ENCODE measurements at places on chromosomes 1 and 21.

DNA sequence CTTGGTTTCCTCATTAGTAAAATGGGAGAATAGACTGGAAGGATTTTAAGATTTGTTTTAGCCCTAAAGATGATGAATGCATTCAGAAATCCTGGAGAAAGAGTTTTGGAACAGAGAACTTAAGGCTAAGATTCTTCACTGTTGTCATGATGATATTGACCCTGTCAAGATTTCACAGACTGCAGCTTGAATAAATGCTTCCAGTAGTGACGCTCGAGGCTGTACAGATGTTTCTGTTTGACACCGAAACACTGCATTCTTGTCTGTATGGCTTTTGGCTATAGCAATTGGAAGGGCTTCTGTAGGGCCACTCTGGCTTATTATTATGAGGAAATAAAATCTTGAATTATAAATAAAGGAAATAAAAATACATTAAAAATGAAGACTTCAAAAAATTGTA is 25.7 kb downstream of the SIM2 start:
- no peak for DNase-seq

DNA sequence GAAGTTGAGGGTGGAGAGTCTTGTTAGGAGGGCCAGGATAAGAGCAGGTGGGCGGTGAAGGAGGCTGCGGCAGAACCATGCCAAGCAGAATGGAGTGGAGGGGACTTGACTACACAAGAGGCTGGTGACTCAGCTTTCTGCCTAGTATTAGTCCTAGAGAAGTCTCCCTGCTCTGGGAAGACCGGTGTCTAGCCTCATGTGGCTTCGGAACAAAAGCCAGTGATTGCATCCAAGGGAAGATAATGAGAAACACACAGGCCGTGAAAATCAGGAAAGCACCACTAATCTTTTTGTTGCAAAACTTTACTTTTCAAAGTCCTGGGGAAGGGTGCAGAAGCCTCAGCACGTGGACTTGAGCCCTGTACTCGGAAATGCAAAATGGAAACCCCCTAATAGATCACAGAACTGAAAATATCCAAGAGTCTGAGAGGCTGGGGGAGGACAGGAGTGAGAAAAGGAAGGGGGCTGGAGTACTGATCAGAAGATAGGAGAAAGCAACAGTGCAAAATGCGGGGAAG is 31.4 kb downstream of the DDR2 start:
- DNase-seq = no peak

DNA sequence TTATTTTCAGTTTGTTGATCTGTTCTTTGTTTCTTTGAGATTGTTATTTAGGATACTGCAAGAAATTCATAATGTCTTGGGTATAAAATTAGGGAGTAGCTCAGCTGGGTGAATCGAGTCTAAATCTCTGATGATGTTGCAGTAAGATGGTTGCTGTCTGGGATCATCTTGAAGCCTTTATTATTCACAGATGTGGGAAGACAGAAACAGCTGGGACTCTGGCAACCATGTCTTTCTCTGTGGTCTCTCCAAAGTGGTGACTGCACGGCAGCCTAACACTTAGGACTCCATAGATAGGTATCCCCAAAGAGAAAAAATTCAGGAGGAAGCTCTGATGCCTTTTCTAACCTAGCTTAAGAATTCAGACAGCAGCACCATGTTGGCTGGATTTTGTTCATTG is 52.7 kb downstream of the RAP1A start:
- no peak for DNase-seq

GRCh38 chr21:45288441-45288841 is 746 bp upstream of the POFUT2 start:
- no peak for DNase-seq

DNA sequence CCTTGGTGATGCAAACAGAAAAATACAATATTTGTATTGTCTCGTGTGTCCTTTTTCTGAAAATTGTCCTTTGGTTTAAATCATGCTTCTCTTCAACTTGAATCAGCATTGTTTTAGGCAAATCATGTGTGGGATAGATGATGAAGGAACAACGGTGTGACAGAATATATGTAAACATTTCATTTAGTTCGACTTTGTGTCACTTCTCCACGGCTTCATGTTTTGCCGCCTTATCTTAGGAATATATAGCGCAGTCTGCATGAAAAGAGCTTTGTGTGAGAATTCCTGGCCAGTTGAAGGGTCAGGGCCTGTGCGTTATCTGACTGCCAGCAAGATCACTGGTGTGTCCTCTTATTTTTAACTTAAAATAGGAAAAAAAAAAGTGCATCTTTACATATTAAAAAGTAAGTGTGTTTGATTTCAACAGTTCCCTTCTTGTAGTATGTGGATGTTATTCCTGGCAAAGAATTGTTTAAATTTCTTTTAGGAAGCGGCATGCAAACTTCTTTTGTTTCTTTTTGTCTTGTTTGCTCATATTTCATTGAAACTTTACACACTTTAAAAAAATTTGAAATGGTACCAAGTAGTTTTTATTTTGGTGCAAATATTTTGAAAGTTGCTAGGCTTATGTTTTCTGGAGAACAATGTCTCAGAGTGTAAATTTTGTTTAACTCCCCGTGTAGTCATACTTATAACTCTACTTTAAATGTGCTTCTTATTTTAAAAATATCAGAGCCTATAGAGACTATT is 465.2 kb downstream of the USP25 start:
- DNase-seq = no peak

GRCh38 chr1:177082855-177083693 is 81.4 kb downstream of the ASTN1 start:
- DNase-seq = no peak

GRCh38 chr1:245588116-245588639 is 433.4 kb downstream of the KIF26B start:
- DNase-seq = no peak

- no peak for DNase-seq
These were observed 170.6 kb downstream of the NPHP4 start for GRCh38 chr1:5821540-5822176.

DNA sequence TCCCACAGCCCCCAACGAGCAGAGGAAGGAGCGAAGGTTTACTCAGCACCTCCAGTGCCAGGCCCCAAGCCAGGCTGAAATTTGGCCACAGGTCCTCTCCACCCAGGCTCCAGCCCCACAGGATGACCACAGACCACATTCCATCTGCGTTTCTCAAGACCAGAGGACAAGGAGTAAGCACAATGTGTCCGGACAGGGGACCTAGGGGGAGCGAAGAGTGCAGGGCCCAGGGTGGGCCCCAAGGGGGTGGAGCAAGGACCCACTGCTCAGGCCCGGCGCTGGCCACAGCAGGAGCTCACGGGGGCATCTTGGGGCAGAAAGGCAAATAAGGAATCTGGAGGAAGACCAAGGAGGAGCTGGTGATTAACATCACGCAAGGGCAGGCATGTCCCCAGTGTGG is 100.5 kb downstream of the NPHP4 start:
- no peak for DNase-seq

DNA sequence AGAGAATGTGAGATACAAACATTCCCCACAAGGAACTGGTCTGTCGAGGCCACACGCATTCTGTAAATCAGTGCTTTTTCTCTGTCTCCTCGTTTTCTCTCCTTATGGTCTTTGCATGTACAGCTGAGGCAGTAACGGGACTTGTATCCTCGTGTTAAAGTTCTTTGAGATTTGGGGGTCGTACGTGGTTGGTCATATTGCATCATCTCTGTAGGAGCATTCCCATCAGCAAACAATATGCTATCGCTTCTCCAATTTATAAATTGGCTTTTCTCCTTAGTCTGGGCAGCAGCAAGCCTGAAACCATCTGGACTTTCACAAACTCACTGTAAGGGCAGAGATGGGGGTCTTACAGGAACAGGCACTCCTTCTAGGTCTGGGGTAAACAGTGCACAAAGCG is 13.0 kb upstream of the TRIM17 start:
- DNase-seq = no peak

GRCh38 chr1:185681034-185681633 is 53.1 kb upstream of the HMCN1 start:
- no peak for DNase-seq

- no peak for DNase-seq
These were observed 84.1 kb downstream of the MRPS6 start for GRCh38 chr21:34157521-34157920.

- no peak for DNase-seq
These were observed 13.6 kb upstream of the LRRC3 start for GRCh38 chr21:44441581-44442265.

GRCh38 chr1:219993554-219994433 is 52.5 kb downstream of the EPRS1 start:
- no peak for DNase-seq

GRCh38 chr1:1776672-1777582 is 1.3 kb downstream of the NADK start:
- no peak for DNase-seq

- no peak for DNase-seq
These were observed 7.8 kb upstream of the LRRC8D start for GRCh38 chr1:89812992-89813391.

- no peak for DNase-seq
These were observed 10.9 kb downstream of the S100PBP start for GRCh38 chr1:32828341-32828740.

DNA sequence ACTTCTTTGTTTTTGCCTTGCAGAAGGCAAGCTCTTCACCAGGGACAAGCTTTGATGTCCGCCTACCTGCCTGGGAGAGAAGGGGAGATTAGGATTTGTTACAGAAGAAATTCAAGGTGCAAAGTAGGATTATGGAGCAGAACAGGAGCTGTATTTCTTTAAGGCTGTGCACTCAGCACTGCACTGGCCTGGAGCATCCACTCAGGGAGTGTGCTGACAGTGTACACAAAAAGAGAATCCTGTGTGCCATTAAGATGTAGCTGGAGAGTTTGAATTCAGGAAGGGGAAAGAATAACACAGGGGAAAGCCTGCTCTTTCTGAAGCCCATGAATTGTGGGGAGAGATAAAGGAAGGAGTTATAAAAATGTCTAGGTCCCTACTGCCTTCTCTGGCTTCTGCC is 137.7 kb upstream of the ETS2 start:
- no peak for DNase-seq

DNA sequence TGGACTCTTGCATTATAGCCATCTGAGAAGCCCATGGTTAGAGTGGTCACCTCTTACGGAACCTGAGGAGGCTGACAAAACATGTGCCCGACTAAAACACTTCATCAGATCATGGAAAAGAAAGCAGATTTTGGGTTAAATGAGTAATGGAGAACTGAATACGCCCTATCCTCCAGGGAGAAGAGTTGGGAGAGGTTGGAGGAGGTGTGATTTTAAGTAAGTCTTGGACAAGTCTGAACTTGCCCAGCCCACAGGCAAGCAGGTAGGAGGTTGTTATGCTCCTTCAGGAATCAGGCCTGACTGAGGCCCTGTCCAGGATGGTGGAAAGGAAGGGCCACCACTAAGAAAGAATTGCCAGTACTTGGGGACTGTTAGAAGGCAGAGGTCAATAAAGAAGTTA is 255.8 kb downstream of the TGFB2 start:
- no peak for DNase-seq

- no peak for DNase-seq
These were observed 22.0 kb upstream of the SLC26A9 start for GRCh38 chr1:205965036-205965884.

Measured in GM12864 (cell line).